Thyroid gland (tissue), 4 donors: ENCODE measurements at places on chromosomes 6 and 20.
A peak's percentile ranks its signal among the peaks of the same experiment; 100 is the strongest.

DNA sequence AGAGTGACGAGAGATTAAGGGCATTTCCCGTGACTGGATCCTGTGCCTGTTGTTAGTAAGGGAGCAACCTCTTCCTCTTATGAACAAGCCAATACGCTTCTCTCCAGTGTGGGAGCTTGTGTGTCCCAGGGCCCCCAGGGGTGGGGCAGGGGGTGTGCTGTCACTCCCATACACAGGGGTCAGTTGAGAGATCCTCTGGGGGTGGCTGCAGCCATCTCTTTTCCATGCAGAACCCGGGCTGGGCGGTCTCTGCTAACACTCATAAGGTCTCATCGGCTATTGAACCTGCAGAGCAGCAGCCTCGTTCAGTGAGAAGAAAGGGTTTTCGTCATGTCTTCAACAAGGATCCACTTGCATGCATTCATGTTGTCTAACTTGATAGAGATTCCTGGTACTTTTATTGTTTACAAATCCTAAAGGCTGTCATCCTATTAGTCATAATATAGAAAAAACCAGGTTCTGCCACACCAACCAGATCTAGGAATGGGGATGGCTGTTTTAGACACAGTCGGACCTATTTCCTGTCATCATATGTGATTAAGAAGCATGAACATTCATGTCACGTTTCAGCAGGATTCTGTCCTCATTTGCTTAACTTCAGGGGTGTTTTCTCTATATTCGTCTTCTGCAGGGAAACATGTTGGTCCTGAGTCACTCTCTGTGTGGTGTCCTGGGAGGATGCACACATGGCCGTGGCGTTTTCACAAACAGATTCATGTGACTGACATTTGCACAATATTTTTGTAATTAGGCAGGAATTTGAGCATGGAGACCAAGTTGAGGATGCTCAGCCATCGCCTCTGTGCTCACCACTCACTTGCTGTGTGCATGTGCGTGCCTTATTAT, 13.3 kb upstream of the THBS2 start:
- DNase-seq: no peak

DNA sequence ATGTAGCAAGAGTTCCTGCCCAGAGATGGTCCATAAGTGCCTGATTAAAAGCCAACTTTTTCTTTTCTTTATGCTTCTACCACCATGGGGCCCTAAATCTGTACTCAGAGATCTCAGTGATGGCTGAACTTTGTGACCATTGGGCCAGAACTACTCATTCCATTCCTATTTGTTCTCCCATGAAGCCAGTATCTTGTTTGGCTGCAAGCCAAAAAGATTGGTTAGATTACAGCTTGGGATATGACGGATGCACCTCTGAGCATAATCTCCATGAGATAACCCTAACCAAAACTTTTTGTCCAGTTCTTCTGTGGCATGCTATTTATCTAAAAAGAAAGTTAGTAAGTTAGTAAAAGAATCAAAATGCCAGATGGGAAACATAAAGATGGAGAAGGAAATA, 72.2 kb downstream of the PLCB4 start:
- no peak for DNase-seq

DNA sequence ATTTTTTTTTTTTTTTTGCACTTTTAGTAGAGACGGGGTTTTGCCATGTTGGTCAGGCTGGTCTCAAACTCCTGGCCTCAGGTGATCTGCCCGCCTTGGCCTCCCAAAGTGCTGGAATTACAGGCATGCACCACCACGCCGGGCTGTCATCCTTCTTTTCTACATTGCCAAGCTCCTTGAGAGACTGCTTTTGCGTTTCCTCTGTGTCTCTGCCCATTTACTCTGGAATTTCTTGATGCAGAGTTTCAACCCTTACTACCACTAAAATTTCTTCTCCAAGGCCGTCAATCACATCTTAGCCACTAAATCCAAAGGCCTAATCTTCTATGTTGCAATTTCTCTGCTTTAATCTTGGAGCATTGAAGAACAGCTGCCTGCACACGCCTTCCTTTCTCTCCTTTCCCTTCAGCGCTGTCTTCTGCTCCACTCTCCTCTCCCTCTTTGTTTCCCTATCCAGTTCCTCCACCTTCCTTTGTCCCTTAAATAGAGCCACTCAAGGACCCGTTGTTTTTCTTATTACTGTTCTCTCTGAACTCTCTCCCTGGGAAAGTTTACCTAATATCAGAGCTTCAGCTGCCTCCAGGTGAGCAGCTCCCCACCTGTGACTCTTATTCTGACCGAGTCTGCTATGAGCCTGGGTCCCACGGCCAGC, 98.8 kb downstream of the SLC35B3 start:
- peak; percentile 3 for DNase-seq

DNA sequence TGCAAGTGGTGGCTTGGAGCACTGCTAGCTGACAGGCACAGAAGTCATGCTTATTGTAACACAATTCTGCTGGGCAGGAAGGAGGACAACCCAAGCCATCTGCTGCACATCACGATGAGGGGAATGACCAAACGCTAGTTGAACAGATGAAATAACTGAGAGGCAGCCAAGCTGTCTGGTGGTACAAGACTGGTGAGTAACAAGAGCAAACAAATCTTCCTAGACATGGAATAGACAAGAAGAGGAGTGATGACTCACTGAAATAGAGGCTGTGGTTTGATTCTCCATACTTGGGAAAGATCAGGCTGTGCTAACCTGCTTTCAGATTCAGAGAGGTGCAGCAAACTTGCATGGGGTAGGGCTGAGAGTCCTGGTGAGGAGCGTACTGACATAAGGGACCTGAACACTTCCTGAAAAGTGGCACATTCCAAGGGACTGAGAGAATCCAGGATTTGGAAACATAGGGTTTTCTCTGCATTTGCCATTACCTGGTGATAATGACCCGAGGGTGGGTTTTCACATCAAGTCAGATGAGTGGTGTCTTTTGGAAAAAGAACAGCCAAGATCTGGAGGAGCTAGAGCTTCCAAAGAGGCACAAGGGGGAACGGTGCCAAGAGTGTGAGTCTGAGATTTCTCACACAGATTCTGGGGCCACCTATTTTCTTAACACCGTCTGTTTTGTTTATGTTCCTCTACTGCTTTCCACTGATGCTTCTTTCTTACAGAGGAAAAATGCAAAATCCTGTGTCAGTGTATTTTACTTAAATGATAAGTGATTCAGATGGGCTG, 60.0 kb downstream of the PRL start:
- DNase-seq: no peak

DNA sequence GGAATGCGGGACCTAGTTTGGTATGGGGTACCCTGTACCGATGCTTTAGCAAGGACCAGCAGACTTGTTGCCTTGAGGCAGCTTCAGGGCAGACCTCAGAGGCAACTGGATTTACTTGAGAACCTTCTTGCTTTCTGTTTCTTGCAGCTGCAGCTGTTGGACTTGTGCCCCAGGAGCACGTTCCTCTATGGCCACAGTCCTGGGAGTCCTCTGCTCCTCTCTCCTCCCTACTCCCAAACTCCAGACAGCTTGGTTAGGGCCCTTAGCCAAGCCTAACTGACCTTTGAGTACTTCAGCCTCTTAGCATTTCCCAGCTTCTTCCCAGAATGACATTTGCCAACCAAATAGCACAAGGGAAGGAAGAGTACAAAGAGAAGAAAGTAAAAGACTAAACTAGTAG, 34.7 kb downstream of the GHRH start:
- DNase-seq: peak; percentile 28

GRCh38 chr6:56259234-56260077, 12.1 kb upstream of the COL21A1 start:
- peak; percentile 9 for DNase-seq

DNA sequence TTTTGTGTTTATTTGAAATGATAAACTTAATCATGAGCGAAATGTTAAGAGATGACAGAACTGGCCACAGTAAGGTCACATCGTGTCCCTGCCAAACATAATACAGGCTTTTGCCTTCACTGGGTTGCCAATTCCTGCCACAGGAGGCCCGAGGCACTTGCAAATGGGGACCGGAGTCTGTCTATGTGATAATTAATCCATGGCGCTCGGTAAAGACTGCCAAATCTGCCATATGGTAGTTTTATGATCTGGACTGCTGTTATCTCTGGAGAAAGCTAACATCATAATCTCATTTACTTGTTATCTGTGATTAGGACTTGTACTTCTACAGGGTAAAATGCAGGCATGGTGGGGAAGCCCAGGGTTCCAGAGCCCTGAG, 170.5 kb upstream of the TSHZ2 start:
- DNase-seq: no peak

DNA sequence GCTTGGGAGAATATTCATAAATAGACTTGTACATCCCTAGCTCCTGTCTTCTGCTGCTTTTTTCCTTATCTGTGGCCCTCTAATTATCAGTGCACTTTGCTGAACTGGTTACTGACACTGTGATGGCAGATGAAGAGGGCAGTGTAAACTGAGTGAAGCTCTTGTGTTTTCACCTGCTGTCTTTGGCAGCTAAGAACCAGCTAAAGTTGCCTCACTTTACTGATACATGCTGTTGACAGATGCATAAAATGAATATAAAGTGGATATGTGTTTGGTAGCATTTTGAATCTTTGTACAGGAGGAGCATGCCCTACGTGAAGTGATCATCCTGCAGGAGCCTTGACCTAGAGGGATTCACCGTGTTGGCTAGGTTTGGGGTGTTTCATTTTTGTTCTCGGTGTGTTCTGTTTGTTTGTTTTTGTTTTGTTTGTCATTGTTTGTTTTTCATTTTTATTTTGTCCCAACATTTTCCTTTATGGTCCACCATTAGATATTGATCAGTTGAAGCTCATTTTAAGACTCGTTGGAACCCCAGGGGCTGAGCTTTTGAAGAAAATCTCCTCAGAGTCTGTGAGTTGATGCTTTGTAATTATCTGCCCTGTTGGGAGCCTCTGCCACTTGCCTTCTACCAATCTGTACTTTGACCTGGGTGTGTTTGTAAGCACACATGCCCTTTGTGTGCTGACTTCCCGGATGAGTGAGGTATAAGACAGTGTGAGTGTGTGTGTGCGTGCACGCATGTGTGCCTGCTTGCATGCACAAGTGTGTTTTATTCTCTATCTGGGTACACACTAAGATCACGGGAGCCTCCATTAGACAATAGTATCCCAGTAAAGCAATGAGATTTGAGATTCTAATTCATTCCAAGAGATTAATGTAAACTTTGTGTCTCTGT, 34.6 kb upstream of the MAPK13 start:
- no peak for DNase-seq

DNA sequence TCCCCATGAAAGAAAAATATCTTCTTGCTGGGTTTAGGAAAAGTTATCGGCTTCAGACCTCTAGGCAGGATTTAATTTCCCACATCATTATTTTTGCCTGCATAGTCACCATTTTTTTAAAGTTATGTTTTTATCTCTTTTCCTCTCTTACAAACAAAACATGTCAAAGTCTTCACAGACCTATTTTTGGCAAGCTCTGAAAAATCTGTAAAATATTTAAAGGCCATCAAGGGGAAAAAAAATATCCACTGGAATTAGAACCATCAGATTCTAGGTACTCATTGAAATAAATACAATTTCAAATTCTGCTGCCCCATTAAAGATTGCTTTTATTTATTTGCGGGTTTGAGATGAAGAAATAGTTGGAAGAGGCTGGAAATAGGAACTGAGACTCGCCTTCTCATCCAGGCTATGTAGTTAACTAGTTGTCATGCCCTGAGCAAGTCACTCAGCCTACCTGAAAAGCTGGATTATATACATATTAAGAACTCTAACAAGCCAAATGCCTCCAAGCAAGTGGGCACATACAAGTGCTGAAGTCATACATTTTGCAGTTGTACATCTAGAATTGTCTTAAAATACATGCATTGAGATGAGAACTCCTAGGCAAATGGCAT, 101.7 kb upstream of the SASH1 start:
- DNase-seq: no peak

DNA sequence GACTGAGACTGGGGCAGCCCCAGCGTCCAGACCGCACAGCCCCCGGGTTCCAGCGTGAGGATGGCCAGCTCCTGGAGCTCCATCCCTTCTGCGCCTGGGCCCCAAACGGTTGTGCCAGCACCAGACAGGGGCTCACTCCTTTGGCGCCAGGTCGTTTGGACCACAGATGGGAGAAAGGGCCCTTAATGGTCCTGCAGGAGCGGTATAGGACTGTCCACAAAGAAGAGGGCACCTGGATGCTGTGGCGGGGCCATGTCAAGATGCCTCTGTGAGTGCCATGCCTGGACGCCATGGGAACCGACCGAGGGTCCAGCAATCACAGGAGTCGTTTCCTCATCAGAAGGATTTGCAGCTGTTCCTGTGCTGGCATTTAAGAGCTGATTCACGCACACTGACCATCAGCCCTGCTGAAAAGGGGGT, 82.7 kb downstream of the DLL1 start:
- no peak for DNase-seq

GRCh38 chr6:101851911-101852310, 458.4 kb downstream of the GRIK2 start:
- no peak for DNase-seq

- DNase-seq: peak; percentile 86
Measured at GRCh38 chr20:45345104-45345936, 2.9 kb downstream of the SDC4 start.

DNA sequence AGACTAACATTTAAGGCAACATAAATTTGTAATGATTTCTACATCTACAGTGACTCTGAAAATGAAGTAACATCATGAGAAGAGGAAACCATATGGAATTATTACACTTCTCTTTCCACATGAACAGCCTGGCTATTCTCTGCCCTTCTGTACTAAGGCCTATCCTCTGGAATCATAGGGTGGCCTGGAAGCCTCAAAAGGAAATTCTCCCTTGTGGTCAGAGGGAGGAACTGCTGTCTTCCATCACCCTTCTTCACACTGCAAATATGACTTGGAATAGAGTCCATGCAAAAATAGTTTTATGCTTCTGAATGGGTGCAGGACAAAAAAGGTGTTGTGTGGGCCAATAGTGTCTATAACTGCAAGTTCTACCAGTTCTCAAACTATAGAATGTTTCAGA, 44.6 kb upstream of the SH3BGRL2 start:
- DNase-seq: no peak

- no peak for DNase-seq
Measured at GRCh38 chr20:49852522-49853080, 40.0 kb downstream of the SLC9A8 start.

DNA sequence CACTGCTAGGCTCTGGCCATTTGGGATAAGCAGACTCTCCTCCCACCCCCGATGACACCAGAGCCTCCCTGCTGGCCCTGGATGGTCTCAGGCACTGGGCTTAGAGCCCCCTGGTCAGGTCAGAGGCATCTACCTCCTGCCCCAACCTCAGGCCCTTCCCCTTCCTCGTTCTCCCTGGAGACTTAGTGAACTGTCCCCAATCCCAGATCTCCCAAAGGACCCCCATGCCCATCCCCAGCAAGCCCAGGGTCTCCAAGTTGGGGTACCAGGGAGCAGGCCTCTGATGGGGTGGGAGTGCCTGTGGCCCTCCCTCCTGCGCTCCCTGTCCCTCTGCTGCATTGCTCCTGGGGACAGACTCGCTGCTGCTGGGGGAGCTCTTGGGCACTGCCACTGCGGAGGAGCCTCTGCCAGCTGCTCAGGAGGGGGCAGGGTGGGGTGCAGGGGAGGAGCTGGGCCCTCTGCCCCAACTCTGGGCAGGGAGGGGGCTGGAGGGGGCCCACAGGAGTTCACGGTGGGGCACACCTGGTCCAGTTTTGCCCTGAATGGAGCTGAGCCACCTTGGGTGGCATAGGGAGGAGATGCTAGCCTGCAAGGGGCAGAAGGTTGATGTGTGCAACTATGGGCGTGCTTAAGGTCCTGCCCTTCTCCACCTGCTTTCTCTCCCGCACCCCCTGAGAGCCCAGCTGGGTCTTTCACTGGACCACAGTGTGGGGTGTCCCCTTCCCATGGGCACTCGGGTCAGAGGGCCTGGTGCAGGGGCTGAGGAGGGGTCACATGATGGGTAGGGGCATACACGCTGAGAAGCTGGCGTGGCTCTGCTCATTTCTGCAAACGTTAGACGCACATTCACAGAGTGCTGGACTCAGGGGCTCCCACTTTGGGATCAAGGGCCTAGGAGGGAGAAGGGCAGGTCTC, 40.4 kb downstream of the SPDEF start:
- DNase-seq: no peak

GRCh38 chr6:158257425-158257759, 54.9 kb upstream of the TULP4 start:
- DNase-seq: no peak
